ENCODE measurements at places on chromosomes 16 and 17.
A peak's percentile ranks its signal among the peaks of the same experiment; 100 is the strongest.

DNA sequence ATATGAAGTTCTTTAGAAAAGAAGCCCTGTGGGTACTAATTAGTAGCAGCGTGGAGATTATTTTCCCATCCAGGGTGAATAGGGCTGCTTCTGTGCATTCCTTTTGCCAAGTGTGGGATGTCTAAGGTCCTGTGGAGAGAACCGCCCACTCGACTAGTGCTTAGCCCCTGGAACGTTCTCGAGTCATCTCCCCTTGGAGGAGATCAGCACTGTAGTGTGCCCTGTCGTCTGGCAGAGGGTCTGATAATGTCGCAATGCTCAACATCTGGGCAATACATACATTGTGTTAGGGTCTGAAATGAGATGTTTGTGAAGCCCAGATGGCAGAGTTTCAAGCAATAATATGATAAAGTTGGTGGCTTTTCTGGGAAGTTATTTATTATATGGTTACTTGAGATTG, 64.8 kb downstream of the SPECC1 start:
- no peak for DNase-seq

GRCh38 chr16:71367241-71367976, 8.9 kb downstream of the CALB2 start:
- DNase-seq, result no peak

GRCh38 chr17:50361561-50362480, 11.2 kb downstream of the MRPL27 start:
- DNase-seq, result peak; percentile 41

DNA sequence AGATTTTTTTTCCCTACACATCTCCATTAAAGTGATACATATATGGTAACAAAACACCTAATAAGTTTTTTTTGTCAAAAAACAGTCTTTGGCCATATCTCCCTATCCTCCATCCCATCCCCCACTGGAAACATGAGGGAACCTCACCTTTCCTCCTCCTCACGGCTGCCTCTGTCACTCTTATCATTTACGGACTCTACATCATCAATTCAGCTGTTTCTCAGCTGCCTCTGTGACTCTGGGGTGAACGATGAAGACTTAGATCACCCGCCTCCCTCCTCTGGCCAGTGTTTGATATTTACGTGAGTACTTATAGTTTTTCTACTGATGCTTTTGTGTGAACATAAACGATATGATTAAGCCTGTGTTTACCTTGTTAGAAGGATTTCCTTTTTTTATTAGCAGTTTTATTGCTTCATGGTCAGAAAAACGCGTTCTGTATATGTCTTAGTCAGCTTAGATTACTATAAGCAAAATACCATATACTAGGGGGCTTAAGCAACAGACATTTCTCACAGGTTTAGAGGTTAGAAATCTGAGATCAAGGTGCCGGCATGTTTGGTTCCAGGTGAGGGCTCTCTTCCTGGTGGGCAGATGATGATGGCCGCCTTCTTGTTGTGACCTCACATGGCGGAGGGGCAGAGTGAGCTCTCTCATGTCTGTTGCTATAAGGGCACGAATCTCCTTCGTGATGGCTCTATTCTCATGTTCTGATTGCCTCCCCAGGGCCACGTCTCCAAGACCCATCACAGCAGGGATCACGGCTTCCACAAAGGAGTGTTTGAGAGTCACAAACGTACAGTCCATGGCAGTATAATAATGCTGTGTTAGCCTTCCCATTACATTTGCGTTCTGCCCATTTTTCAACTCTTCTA, 32.1 kb downstream of the DNAH17 start:
- DNase-seq, result no peak

GRCh38 chr16:27107185-27107592, 40.5 kb downstream of the C16orf82 start:
- DNase-seq, result no peak

GRCh38 chr17:63246344-63246743, 199.8 kb downstream of the CYB561 start:
- no peak for DNase-seq

- no peak for DNase-seq
Observed at GRCh38 chr17:28256370-28256769, 62.6 kb upstream of the TMEM97 start.

- DNase-seq, result no peak
Observed at GRCh38 chr17:46039592-46040186, 40.6 kb downstream of the STH start.

DNA sequence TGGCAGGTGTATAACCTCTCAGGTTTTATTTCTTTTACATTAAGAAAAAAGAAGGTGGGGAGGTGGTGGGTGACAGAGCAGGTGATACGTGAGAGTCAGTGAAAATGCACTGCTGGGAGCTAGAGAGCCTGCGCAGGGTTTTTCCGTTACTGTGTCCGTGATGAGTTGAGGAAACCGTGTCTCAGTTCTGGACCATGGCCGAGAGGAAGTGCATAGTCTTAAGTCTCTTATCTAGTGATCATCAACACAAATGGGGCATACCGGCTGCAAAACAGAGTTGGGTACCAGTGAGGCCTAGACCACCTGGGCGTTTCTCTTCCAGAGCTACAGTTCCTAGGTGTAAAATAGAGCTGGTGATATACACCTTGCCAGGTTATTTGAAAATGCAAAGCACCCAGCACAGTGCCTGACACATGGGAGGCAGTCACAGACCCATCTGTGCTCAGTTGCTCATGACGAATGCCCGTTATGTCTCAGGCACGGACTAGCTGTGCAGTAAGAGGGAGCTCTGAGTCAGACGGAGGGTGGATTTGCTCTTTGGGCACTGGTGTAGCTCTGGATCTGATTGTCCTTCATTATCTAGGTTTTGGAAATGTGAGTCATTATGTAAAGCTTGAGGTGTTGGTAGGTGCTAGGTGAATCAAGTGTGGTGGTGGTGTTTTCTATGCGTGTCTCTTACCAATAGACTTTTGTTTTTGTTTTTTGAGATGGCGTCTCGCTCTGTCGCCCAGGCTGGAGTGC, 60.9 kb downstream of the RPTOR start:
- DNase-seq, result peak; percentile 15

GRCh38 chr17:2545393-2545792, 33.7 kb upstream of the METTL16 start:
- DNase-seq, result no peak

DNA sequence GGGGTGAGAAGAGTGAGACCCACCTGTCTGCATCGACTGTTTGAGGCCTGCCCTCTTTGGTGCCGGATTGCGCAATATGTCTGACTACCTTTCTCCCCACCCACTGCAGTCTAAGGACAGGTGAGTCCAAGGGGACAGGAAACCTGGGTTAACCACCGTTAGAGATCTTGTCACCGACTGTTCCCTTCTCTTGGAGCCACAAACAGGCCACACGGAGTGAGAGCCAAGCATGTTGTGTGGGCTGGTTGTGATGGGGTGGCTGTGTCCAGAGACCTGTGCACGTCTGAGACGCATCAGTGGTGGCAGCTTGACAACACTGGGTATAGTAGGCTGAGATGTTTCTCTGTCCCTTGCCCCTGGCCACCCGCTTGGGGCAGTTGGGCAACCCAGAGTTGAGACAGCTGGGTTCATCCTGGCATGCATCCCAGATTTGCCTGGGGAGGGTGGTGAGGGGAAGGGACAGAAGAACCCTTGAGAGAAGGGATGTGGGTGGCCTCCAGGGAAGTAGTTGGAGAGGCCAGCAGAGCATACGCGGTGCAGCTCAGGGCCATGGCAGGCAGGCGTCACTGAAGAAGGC, 21.4 kb downstream of the MPRIP start:
- no peak for DNase-seq

GRCh38 chr17:74367206-74367605, at the start of gene GPR142:
GPR142 (plus strand) TSS chr17:74367506; CDS start chr17:74369541, 2,035 bp downstream.
- no peak for DNase-seq

- DNase-seq, result no peak
Observed at GRCh38 chr17:59338498-59338897, 7.0 kb downstream of the YPEL2 start.

DNA sequence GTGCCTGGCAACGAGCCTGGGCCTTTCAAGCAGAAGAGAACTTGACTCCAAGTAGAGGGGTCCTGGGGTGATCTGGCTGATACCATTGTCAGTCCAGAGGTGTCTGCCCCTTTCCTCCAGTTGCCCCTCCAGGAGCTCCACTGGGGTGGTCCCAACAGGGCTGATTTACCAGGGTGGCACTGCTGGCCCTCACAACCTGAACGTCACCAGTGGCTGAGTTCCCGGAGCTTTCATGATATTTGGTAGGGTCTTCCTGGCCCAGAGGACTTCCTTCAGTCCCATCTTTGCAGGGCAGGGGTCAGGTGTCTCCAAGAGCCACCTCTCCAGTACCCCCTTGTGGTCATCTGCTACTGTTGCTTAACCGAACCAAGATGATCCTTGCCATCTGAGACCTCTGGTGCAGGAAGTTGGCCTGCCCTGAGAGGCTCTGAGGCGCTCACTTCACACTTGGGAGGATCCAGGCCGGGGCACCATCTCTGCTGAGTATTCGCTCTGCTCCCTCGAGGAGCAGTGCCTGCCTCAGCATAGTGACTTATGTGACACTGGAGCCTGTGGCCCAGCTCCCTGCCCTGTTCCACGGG, 3.5 kb downstream of the LIMD2 start:
- no peak for DNase-seq

GRCh38 chr16:89489898-89490438, 393 bp downstream of the ANKRD11 start:
- no peak for DNase-seq

DNA sequence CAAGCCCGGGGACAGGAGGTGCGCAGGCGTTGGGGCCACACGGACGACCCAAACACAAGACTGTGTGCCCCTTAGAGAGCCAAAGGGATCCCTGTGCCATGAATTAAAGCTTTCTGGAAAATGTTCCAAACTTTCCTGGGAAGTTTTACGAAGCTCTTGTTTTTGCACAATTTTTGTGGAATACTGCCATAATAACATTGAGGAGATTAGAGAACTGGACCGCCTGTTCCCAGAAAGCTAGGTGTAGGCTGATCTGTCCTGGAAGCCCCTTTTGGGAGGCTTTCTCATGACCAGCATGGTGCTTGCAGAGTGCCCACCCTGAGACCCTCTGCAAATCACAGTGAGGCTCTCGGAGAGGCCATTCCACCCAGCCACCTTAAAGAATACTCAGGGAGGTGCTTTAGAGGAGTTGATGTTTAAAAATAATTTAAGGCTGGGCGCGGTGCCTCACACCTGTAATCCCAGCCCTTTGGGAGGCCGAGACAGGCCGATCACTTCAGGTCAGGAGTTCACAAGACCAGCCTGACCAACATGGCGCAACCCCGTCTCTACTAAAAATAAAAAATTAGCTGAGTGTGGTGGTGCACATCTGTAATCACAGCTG, 1.1 kb downstream of the KDM8 start:
- no peak for DNase-seq

All from stimulated activated CD8-positive, alpha-beta memory T cell treated with anti-CD3 and anti-CD28 coated beads, Interleukin-12 subunit alpha, Interleukin-12 subunit beta, amount 100 ng/mL, for 1 hour (primary cell).